ENCODE measurements at places on chromosomes 11 and 22. TPM values are rescaled to one million over a fixed set of nuclear protein-coding genes. Genes with fewer than 3 reads are reported as not detected.

GRCh38 chr11:10522921-10523320 lies 18.1 kb downstream of the RNF141 start:
- peak; percentile 78 for ATAC-seq

DNA sequence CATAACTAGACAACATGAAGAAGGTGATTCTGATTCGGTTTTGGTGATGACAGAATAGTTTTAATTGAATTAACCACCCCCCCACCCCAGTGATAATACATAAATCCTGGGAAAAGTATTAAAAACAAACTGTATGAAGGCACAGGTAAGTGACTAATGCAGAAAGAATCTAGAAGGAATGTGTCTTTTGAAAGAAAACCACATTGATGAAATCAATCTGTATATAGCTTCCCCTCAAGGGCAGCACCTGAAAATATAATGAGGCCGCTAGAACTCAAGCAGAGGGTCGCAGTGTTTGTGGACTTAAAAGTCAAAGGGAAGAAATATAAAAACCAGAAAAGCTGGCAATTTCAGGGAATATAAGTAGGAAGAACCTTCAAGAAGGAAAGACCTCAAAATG lies 580.5 kb upstream of the CHORDC1 start:
- ATAC-seq, result no peak

DNA sequence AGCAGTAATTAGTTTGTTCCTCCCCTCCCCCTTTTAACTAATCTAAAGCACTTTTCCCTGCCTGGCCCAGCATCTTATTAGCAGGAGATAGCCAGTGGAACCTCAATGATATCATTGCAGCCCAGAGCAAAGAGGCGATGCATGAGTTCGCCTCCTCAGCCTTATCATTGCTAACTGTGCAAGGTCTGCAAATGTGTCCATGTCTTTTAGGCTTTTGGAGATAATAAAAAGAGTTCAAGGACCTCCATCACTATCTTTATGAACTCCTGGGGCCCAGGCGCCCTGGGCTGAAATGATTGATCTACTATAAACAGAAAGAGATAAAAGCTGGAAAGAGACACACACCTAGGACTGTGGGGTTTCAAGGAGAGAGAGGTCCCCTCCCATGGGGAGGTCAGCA lies 124.2 kb upstream of the TBCEL start:
- ATAC-seq, result no peak

DNA sequence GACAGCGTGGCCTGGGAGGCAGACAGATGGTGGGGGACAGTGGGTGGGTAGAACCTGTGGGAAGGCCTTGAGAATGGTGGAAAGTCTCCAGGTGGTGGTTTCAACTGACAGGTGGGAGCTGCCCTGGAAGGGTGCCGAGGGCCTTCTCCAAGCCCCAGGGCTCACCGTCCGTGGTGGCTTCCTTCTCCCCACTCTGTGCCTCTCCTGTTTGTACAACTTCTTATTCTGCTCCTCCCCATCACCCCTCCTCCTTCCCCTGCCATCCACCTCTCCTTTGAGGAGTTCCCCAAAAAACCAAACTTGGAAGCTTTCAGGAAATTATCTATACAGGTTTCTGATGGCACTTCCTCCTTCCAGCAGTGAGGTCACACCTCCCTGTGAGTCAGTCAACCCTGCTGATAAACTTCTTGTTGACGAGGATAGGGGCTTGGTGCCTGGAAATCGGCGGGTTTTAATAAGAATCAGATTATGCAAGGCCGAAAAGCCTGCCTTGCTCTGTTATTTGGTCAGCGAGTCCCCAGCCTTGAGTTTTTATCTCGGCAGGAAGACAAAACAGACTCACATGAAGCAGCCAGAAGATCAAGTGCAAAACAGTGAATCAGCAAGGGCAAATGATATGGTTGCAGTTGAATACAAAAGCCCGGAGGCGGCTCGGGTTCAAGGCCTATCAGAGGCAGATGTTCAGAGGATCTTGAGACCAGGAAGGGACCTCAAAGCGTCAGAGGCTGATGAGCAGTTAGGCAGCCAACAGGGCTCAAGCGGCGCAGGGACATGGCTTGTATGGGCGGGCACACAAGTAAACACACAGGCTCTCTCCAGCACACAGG lies 9.5 kb upstream of the ST3GAL4 start:
- peak; percentile 37 for ATAC-seq

DNA sequence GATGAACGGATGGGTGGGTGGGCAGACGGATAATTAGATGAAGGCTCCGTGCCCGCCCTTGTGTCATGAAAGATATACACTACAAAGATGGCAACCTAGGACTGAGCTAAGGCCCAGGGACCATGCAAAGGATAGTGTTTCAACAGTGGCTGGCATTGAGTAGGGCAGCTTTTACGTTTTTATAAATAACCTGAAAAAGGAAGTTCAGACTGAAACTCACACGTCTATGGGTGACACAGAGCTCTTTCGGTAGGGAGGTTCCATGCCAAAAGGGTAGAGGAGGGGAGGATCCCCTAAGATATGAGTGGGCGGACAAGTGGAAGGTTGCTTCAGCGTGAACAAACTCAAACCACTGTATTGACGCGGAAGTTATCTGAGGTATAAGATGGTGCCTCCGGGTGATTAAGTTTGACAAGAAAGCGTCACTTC lies 90.5 kb downstream of the UBASH3B start:
- peak; percentile 40 for ATAC-seq

- ATAC-seq, result no peak
Measured at GRCh38 chr22:32874385-32874784, 72.9 kb downstream of the TIMP3 start.

DNA sequence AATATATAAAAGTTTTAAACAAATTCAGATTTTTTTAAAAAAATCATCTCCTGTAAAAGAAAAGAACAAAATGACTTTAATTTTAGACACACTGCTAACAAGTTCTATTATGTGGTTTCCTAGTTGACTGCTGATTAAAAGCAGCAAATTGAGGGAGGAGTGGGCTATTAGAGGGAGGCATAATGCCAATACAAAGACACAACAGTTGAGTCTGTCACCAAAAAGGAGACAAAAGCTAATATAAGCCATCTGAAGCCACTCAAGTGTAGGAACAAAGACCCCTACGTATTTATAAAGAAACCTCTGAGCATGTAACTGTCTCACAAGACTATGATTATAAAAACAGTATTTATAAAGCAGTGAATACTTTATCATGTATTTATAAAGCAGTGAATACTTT lies 28.6 kb downstream of the TMEM123 start:
- ATAC-seq, result no peak

DNA sequence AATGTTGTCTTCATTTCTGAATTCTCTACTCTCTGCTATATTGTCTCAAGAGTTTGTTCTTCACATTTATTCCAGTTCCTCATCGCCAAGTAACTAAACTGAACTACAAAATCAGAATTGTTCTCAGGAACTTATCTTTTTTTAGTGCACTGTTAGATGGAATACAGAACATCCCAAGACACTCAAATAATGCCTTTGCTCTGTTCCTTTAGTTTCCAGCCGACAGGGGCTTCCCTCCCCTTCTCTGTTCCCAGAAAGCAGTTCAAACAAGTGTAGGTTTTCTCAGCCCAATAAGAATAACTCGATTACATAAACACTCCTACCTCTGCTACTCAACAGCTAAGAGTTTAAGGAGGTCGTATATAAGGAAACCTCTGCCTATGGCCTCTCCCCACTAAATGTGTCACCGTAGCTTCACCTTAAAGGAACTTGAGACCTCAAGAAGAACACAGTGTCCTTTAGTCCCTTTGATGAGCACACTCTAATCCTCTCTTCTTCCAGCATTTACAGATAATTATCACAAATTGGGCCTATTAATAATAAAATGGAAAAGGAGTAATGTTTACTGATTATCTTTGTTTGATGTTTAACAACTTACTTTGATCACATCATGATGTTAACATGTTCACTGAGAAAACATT lies 6.9 kb downstream of the POU2AF3 start:
- ATAC-seq, result no peak

DNA sequence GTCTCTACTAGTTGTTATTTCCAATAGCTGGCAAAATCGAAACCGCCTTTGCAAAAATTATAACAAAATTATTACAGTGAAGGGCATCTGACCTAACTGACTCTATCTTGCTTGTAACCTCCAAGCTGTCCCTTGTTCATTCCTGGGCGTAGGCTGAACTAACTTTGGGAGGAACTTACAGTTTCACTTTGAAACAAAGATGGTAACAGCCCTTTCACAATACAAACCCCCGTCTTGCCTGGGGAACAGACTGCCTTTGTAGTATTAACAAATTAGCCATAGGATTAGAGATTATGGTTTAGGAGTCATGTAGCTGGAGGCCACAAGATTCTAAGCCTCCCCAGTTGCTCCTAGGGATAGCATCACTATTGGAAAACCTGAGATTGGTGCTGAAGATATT lies 131.6 kb upstream of the HSD17B12 start:
- no peak for ATAC-seq

DNA sequence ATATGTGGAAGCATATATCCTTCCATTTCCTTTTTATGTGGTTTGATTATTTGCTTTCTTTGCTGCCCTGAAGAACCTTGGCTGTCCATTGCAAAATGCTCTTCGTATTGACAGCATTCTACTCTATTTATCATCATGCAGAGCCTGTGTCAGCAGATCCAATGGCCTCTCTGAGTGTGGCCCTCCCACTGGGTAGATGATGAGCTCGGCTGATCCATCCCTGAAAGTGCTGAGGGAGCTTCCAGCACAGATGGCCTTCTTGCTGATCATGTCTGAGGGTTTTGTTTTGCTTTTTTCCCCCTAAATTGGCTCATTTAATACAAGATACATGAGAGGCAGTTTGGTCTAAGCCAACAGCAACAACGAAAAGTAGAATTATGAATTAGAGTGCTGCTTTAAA lies 181.0 kb downstream of the GRIA4 start:
- ATAC-seq, result no peak

DNA sequence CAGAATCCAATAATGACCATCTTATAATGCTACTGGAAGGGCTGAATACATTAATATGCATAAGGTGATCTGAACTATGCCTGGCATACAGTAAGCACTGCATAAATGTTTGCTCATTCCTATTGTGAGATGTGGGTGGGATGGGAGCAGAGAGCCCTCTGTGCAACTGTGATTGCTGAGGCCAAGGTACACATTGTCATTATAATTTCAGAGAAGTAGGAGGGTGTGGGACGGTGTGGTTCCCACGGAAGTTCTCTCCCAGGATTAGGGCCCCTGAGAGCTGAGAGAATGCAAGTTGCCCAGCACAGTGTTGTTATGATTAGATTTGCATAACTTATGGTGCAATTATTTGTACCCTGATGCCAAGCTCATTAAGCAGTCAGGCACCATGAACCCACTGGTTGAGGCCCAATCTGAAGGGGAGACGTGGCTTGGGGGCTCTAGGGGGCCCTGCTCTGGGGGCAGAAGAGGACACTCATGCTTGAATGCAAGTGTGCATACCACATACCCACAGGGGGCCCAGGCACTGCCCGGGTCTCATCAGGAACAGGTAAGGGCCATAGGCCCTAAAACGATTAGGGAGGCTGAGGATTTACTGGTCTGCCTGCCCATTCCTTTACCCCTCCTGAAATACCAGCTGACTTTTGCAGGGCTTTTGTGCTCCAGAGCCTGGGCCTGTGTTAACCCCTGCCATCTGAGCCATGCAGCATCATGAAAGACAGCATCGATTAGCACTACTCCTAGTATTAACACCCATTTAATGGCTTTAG lies 72.8 kb downstream of the THAP12 start:
- ATAC-seq, result no peak

DNA sequence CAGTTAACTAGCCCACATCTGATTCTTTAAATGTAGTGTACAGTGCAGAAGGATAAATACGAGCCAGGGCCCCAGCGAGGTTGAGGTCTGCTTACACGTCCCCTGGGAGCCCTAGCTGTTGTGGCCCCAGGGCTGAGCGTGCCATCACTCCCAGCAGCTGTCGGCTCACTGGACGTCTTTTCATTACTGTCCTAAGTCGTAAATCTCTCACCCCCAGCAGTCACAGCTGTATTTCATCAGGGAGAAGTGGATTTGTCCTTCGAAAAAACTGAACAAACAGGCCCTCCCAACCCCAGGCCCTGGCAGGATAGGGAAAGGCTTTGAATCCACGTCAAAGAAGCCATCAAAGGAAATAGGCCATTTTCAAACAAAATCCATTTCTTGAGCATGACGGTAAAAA lies 110.4 kb upstream of the CSNK2A3 start:
- no peak for ATAC-seq

DNA sequence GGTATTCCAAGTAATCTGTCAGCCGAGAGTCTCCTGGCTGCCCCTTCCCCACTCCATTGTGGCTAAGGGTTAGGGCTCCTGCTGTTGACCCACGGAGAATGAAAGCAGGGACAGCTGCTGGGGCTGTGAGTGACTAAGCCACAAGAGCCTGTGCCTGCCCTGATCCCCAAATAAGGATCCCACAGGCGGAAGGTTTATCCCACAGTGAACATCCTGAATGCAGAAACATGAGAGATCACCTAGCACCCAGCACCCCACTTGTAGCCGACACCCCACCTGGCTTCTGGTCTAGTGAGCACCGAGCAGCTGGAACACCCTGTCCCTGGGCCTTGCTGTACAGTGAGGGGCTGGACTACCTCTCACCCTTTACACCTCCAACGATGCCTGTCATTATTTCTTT lies 117.7 kb upstream of the LMO1 start:
- ATAC-seq, result no peak

DNA sequence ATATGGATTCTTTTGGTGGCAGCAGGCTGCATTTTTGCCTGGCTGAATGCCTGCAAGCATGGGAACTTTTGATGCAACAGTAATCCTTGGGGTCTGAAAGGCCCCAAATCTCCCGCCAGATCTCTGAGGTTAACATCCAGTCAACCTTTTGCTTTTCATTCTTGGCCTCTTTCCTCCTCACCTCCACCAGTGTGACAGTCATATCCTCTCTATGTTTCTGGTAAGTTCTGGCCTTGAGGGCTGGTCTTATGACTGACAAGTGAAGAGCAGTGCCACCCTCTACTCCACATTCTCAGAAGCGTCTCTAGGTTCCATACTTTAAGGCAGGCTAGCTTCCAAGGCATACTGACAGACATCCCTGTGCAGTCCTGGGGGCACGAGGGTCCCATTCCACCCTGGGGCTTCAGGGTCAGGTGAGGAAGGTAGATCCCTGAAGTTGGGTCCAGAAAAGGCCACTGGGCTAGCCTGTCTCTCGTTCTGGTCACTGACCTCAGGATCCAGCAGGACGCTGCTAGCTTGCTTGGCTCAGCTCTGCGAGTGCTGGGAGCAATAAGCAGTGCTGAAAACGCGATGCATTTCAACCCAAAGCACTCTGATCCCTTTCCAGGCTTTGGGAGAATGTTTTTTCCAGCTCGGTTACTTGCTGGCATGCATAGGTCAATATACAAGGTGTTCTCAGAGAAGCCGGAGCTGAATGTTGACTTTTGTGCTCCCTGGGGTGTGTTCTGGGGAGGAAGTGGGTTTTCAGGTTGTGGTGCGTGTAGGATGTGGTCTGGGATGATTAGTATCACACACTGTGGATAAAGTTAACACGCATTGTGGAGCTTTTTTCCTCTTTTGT lies 75.2 kb downstream of the PTPRJ start:
- ATAC-seq, result peak; percentile 55

TEF gene
- total RNA-seq, result 12.5 TPM

MPPED2 gene
- total RNA-seq, result 0.72 TPM

ZFP91 gene
- 33.8 TPM for total RNA-seq

OR4C13 gene
- not detected for total RNA-seq

ABCC8 gene
- not detected for total RNA-seq

UBASH3B gene
- 13.9 TPM for total RNA-seq

HMOX1 gene
- total RNA-seq, result 27.8 TPM

PKNOX2 gene
- 0.28 TPM for total RNA-seq

All from esophagus mucosa (tissue), 1 donor.